ENCODE measurements at places on chromosomes 7 and 10. TPM values are rescaled to one million over a fixed set of nuclear protein-coding genes. Genes with fewer than 3 reads are reported as not detected.

PRTFDC1 gene
- total RNA-seq = 11.4 TPM

PON1 gene
- total RNA-seq = not detected

NFE2L3 gene
- total RNA-seq = 1.4 TPM

COBL gene
- not detected for total RNA-seq

FAM25A gene
- total RNA-seq = not detected

ATOH7 gene
- total RNA-seq = not detected

RPEL1 gene
- not detected for total RNA-seq

MCM10 gene
- total RNA-seq = 3.4 TPM

SLC13A4 gene
- total RNA-seq = not detected
